ENCODE measurements at places on chromosomes 1 and 21.

DNA sequence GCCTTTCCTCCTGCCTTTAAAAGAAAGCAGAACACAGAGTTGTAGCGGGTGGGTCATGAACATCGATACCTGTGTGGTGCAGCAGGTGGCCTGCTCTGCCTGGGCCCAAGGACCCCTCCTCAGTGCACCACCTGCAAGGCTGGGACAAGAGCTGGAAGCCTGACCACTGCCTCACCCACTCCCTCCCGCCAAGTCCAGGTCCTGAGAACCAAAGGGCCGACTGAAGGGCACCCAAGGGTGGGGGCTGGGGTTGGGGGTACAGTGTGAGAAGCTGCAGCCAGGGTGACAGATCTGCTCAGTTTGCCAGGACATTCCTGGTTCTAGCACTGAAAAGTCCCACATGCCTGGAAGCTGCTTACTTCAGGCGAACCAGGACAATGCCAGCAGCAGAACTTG lies 36.1 kb downstream of the NTPCR start:
- no peak for DNase-seq

GRCh38 chr1:246680696-246681130 lies 43.5 kb upstream of the SCCPDH start:
- DNase-seq = no peak

GRCh38 chr1:96538111-96538641 lies 183.4 kb upstream of the PTBP2 start:
- DNase-seq = no peak

GRCh38 chr1:85656948-85657347 lies 51.3 kb downstream of the ZNHIT6 start:
- no peak for DNase-seq

DNA sequence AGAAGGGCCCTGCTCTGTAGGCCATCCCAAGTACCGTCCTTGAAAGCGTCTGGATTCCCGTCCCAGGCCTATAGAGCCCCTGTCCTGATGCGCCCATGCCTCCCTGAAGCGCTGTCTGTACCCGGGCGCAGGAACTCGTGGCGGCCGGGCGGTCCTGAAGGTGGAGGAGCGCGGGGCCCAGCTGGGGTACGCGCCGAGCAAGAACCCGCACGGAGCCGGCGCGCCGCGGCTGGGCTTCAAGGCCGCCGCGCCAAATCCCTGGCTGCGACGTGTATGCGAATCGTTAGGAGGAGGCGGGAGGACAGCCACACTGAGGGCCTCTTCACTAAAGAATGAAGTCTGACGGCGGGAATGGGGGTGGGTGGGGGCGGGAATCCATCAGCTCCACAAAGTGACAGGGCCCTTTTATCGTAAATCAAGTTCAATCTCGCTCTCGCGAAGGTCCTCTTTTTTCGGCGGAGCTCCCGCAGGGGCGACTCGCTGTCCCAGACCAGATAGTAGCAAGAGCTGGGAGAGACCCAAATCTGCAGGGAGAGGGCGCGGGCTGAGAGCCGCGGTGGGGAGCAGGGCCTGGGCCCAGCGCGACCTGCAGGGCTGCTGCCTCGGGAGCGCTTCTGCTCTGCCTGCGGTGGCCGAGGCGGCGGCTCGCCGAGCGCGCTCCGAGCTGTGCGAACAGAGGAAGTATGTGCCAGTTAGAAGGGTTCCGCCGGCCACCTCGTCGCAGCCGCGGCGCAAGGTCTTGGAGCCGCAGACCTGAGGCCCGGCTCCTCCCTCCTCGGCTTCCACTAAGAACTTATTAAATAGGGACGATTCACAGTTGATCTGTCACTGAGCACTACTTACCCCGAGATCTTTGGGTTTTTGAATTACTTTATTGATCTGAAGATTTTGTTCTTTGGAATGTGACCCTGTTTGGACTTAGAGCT lies 10.4 kb downstream of the BARHL2 start:
- no peak for DNase-seq

- peak; percentile 56 for DNase-seq
Observed at GRCh38 chr1:159197561-159198557, 6.8 kb upstream of the ACKR1 start.

GRCh38 chr1:25958465-25958864 lies 39.4 kb downstream of the PAFAH2 start:
- no peak for DNase-seq

DNA sequence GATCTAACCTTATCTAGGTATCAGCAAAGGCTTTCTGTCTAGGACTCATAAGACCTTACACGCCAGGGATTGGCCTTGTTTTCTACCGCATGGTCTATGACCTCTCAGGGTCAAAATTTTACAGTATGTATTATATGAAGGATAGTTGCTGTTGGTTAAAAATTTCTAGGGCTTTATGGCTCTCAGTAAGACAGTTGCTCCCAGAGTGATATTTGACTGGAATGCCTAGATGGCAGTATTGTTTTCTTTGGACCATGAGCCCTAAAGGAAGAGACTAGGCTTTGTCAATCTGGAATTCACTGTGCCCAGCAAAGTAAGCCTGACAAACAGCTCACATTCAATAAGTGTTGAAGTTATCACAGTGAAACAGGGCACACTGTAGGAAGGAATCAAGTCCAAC lies 37.6 kb downstream of the C1orf87 start:
- no peak for DNase-seq

DNA sequence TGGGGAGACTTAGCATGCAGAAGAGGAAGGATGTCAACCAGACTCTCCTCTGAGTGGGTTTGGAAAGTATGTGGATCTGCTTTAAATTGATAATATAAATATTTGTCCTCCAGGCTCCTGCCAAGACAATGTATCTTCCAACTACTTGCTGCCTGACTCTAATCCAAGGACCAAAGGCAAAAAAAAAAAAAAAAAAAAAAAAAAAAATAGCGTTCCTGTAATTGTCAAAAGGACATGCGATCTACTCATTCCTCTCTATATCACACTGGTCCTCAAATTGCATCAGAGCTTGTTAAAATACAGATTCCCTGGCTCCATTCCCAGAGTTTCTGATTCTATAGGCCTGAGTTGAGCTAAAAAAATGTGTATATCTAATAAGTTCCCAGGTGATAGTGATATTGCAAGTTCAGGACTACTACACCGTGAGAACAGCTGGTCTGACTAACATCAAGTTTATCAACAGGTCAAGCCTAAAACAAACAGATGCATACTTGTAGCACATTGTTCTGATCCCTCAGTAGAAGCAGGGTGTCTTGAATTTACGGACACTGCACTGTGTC lies 141.3 kb downstream of the TNR start:
- no peak for DNase-seq

DNA sequence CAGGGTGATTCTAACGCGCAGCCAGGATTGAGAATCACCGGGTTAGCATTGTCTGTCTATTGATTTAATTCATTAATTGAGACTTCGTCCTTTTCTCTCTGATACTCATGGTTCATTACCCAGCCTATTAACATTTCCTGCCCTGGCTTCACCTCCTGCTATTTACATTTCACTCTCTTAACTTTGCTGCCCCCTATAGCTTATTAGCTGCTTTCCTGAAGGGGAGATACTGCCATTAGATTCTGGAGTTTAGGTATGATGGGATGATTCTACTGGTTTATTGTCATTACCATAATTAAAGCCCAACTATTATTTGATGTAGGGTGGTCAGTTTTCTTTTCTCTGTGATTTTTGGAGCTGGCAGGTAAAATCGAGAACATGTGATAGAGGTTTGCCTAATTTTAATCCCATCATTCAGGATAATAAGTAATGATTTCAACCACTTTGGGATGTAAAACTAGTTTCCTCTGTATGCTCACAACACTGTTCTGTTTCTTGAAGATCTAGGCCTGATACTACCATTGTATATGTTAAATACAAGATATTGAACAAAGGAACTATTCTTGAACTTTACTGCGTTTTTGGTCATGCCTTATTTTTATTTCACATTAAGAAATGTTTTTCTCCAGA lies 6.4 kb downstream of the PPP2R5A start:
- DNase-seq = no peak

GRCh38 chr1:182684116-182684828 lies at the start of gene RGS8:
Gene RGS8, minus strand, starts transcription at chr1:182684587. Its CDS starts 14,938 bp downstream, at chr1:182669649.
- no peak for DNase-seq

DNA sequence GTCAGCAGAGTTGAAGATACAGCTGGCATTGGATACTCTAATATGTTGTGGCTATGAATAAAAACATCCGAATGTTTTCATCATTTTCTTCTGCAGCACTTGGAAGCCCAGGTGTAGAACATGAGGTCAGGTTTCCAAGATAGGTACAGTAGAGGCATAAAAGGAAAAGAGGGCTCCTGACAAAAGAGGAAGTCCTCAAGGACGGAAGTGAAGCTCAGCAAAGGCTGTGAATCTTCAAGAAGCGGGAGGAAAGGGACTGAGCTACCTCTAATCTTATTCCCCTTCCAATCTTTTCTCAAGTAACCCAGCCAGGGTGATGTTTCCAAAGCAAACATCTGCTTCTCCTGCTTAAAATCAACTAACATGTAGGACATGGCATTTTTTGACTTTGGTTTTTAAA lies 4.4 kb upstream of the PIK3C2B start:
- DNase-seq = no peak

DNA sequence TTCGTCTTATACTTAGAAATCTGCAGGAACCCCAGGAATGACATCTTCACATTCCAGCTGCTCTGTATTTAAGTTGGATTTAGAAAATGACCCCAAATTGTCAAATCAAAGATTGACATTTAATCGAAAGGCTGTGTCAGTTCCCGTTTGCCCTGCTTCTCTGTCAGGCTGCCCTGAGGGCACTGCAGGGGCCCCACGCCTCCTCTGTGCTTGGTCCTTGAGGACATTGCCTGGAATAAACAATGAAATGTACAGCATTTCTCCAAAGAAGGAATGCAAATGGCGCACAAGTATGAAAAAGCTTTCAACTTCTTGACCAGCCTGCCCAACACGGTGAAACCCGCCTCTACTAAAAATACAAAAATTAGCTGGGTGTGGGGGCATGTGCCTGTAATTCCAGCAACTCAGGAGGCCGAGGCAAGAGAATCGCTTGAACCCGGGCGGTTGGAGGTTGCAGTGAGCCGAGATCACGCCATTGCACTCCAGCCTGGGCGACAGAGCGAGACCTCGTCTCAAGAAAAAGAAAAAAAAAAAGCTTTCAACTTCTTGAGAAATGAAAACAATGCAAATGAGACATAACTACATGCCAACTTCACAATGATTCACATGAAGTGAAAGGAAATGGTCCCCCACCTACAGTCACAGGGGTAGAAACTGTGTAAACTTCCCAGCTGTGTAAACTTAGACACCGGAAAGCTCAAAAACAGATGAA lies 3.0 kb downstream of the TMPRSS3 start:
- no peak for DNase-seq

DNA sequence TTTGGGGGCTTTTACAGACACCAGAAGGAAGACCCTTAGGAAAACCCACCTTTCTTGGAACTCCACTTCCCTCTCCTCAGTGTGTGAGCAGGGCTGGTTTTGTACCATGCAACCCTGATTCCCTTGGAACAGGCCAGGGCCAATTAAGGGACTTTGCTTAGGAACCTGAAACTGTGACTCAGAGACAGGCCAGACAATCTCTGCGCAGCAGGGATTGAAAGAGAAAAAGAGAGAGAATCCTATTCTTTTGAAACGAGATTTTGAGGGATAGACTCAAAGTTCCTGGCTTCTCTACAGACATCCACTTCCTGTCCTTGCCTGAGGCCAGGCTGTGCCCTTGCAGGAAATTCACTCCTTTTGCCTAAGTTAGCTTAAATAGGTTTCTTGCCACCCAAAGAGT lies 23.1 kb upstream of the C1orf198 start:
- DNase-seq = no peak

- DNase-seq = no peak
Observed at GRCh38 chr1:202291961-202292712, 49.6 kb downstream of the UBE2T start.

- DNase-seq = no peak
Observed at GRCh38 chr1:21766210-21766609, 16.7 kb downstream of the USP48 start.

DNA sequence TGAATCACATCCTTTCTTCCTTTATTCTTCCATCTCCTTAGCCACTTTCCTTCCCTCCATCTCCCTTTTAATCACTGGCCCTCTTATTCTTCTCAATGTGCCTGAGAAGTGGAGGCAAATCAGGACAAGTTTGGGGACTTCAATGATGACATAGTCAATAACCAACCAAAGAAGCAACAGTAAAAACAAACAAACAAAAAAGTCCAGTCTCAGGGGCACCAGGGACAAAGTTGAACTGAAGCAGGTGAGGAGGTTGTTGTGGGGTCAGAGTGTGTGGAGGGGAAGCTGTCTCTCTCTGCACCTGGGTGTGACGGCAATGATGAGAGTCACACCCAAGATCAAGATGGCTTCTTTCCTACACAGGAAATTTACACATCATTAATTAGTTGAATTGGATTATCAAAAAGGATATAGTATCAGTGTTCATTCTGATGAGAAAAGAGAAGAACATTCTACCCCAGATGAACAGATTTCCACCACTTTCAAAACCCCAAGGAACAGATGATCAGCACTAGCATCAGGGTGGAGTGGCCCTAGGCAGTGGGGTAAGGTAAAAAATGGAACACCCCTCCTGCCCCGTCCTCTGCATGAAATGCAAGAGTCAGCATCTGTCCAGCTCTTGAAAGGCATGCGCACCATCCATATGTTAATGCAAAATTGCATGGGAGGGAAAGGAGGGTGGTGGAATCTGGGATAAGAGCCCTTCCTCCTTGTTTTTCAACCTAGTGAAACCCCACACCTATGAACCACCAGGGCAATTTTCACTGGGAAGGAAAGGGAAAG lies 32.6 kb downstream of the HSD3B2 start:
- no peak for DNase-seq

DNA sequence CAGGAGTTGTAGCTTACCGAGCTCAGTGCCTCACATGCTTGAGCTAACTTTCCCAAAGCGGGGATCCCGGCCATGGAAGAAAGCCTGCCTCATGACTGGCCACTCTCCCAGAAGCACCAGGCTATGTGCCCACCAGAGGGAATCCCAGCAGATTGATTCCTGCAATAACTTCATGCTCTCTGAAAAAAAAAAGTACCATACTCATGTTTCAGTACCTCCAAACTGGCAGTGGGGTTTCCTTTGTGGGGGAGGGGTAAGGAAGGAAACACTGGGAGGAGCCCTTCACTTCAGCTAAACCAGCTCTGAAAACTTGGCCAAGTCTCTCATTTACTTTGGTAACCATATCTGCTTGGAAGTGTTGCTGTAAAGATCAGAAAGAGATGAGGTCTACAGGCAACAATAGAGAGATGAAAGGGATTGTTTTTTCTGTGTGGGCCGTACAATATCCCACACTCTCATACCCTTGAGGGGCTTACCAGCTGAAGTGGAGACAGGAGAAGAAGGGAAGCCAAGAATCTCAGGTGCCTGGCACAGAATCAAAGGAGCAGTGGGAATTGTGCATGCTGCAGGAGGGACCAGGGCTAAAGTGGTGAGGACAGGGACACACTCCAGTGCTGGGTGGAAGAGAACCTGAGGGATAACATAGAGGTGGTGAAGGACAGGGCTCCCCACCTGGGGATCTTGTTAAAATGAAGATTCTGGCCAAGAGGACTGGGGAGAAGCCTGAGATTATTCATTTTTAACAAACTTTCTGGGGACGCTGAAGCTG lies 42.4 kb upstream of the TACSTD2 start:
- DNase-seq = no peak

DNA sequence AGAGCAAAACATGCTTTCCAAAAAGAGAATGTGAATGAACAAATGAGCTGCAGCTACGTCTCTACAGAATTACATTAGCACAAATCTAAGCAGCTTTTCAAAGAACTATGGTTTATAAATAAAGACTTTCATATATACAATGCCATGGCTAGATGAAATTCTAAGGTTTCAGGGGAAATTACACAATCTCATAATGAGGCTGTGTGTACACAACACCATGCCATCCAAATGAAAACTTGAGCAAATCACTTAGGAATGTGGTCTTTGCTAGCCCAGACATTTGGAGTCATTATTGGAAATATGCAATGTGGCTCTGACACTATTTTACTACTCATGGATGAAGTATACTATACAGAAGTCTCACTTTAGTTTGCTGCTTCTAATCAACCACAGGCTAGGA lies 37.5 kb downstream of the SPAG17 start:
- DNase-seq = no peak
